Neural progenitor cell (in vitro differentiated cells): ENCODE measurements at places on chromosomes 5 and 9. TPM values are rescaled to one million over a fixed set of nuclear protein-coding genes. Genes with fewer than 3 reads are reported as not detected.

Gene NIPAL4
- not detected in 2 replicates for total RNA-seq

Gene RNF14
- total RNA-seq = 21.0 and 41.2 TPM in 2 replicates

Gene LPCAT1
- total RNA-seq = 76.5 and 108 TPM in 2 replicates

Gene KCNIP1
- total RNA-seq = 2.4 and 2.8 TPM in 2 replicates

Gene RFX3
- 24.8 and 39.6 TPM in 2 replicates for total RNA-seq

Gene CDH10
- total RNA-seq = 0.19 and 0.65 TPM in 2 replicates

Gene BARHL1
- total RNA-seq = 1.0 and 3.1 TPM in 2 replicates

Gene ADAMTS12
- total RNA-seq = 15.6 and 16.7 TPM in 2 replicates

Gene IL7R
- total RNA-seq = not detected in 2 replicates

DNA sequence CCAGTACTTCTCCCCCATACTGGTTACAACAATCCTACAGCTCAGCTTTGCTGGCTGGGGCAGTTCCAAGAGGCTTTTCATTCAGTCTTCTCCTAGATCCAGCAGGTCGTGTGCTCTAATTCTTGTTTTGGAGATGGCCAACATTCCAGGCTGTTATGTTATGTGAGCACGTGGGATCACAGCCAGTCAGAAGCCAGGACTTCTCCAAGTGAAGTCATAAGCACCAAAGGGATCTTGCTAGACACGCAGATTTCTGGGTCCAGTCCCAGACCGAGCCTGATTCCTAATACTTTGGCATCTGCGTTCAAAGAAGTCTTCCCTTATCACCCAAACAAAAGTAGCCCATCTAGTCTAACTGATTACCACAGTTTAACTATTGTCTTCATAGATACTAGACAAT is 1.4 kb upstream of the LARP1 start:
- H3K4me3 ChIP-seq = peak overlapping the region; percentile 36
- DNase-seq = peak; percentile 21
- H3K27ac ChIP-seq = no peak overlapping the region

GRCh38 chr5:127885176-127885575 is 182.0 kb downstream of the CCDC192 start:
- DNase-seq = no peak
- H3K36me3 ChIP-seq = no peaks in the 10 kb centered on the region
- H3K27ac ChIP-seq = no peak overlapping the region
- H3K4me3 ChIP-seq = no peak overlapping the region

GRCh38 chr9:89778100-89779090 is 173.6 kb downstream of the GADD45G start:
- no peaks in the 10 kb centered on the region for H3K36me3 ChIP-seq
- DNase-seq = no peak
- H3K27me3 ChIP-seq = no peaks in the 10 kb centered on the region
- no peak overlapping the region for H3K4me3 ChIP-seq

- H3K27ac ChIP-seq = no peak overlapping the region
- H3K27me3 ChIP-seq = no peaks in the 10 kb centered on the region
- no peaks in the 10 kb centered on the region for H3K36me3 ChIP-seq
- no peaks in the 10 kb centered on the region for H3K4me1 ChIP-seq
These were observed 14.7 kb upstream of the TMEM174 start for GRCh38 chr5:73158313-73158712.

DNA sequence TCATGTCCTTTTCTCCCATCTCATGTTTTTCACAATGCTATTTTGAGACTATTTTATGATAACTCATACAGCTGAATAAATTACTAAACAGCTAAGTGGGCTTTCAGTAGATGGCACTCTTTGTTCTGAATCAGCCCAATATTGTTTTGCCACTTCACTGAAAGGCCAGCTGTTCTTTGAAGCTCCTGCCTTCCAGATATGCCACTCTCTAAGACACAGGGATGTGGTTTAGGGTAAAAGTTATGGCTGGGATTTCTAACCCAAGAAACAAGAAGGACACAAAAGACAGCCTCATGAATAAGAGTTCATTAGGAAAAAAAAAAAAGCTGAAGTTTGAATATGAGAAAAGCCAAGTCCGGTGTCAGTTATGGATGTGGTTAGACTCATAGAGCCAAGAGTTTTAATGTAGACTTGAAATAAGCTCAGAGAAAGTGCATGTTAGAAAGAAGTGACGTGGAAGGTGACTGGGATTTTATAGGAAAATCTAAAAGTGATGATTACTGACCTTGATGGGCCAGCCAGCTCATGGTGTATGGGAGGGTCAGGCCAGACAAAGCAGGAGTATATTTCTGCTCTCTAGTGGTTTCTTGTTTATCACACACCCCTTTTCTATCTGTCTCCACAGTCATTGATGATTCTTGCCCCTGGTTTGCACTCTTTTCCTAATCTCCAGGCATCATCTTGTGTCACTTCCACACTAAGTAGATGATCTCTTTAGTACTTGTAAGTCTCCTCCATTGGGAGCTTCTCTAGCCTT is 488.5 kb downstream of the NR2F1-AS1 start:
- H3K4me1 ChIP-seq = no peaks in the 10 kb centered on the region
- no peak overlapping the region for H3K27ac ChIP-seq
- H3K4me3 ChIP-seq = no peak overlapping the region
- H3K36me3 ChIP-seq = no peaks in the 10 kb centered on the region
- DNase-seq = no peak

DNA sequence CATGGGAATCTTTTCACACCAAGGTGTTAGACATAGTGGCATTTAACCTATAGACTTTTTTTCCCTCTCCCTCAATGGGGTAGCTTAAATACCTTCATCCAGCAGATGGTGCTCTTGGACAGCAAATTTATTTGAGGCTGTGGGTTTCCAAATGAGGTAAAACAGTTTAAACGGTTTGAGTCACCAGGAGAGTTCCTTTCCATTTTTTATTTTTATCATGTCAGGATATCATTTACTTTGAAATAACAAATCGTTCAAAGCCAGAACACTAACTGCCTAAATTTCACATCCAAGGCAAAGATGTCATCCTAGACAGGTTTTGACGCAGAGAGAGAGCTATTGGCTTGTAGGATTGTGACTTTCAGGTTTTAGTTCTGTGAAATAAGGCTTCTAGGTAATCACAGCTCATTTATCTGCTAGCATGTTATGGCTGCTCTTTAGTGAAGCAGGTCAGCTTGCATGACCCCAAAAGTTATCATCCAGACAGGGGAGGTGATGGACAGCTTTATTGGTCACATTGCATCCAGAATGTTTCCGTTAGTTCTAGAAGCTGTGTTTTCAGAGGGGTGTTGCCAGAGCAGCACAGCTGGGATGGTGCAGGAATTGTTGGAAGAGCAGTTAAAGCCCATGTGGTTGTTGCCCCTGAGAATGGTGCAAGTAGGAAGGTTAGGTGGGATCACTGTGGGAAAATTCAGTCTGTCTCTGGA is 69.8 kb downstream of the KDM4C start:
- no peak overlapping the region for H3K27ac ChIP-seq
- DNase-seq = peak; percentile 73
- H3K36me3 ChIP-seq = no peaks in the 10 kb centered on the region

DNA sequence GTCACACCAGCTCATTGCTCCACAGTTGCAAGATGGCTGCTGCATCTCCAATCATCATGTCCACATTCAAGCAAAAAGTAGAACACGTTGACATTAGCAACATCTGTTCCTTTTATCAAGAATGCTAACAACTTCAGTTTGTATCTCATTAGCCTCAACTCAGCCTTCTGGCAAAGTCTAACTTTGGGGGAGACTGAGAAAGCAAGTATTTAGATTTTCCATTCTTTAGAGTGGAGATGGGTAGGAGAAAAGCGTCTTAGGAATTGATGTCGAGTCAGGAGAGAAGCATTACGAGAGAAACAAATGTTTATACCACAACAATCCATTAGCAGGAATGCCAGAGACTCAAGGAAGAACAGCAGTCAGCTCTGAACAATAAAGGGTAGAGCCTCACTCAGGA is 446.3 kb downstream of the ENC1 start:
- no peaks in the 10 kb centered on the region for H3K36me3 ChIP-seq
- H3K4me1 ChIP-seq = no peaks in the 10 kb centered on the region
- H3K27ac ChIP-seq = no peak overlapping the region
- H3K27me3 ChIP-seq = no peaks in the 10 kb centered on the region
- no peak for DNase-seq
- no peak overlapping the region for H3K4me3 ChIP-seq

DNA sequence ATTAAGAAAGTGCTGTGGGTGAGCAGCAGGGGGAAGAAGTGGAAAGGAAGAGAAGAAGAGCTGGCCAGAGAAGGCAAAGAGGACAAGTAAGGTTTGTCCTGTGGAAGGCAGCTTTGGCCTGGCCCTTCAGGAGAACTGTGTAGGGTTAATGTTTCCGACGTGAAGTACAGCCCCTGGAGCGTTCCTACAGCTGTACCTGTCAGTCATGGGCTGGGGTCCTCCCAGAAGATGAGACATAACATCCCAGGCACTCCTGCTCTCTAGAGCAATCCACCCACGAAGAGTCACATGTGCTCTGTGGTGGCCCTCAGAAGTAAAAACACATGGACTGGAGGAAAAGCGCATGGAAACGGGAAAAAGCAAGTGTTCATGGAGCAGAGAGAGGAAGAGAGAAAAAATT is 237.4 kb downstream of the CAAP1 start:
- no peaks in the 10 kb centered on the region for H3K27me3 ChIP-seq
- no peak overlapping the region for H3K27ac ChIP-seq
- H3K4me1 ChIP-seq = peaks cover 29% of the 10 kb centered on the region
- no peaks in the 10 kb centered on the region for H3K36me3 ChIP-seq
- DNase-seq = no peak
- no peak overlapping the region for H3K4me3 ChIP-seq

- H3K4me3 ChIP-seq = no peak overlapping the region
- no peaks in the 10 kb centered on the region for H3K36me3 ChIP-seq
- no peaks in the 10 kb centered on the region for H3K27me3 ChIP-seq
- H3K4me1 ChIP-seq = peaks cover 8% of the 10 kb centered on the region
- H3K27ac ChIP-seq = no peak overlapping the region
These were observed 333.8 kb upstream of the MPDZ start for GRCh38 chr9:13613296-13613695.

DNA sequence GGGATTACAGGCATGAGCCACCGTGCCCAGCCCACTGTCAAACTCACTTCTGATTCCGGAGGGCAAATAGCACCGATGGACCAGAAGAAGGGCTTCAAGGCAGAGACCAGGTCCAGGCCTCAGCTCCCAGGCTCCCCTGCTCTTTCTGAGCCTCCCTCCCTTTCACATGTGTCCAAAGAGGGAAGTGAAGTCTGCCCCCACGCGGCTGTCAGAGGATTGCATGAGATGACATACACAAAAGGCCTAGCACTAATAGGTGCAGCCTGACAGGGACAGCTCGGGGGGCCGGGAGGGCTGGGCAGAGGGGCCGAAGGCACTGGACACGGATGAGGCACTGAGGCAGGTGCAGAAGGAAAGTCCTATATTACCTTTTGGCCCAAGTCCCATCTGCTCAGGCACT is 16.1 kb downstream of the FBP1 start:
- DNase-seq = peak; percentile 70
- H3K27me3 ChIP-seq = no peaks in the 10 kb centered on the region
- H3K36me3 ChIP-seq = no peaks in the 10 kb centered on the region
- no peak overlapping the region for H3K4me3 ChIP-seq
- H3K27ac ChIP-seq = no peak overlapping the region

DNA sequence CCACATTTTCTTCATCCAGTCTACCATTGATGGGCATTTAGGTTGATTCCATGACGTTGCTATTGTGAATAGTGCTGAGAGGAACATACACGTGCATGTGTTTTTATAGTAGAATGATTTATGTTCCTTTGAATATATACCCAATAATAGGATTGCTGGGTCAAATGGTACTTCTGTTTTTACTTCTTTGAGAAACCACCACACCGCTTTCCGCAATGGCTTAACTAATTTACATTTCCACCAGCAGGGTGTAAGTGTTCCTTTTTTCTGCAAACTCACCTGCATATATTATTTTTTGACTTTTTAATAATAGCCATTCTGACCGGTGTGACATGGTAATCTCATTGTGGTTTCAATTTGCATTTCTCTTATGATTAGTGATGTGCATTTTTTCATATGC is 82.2 kb upstream of the RFX3 start:
- H3K4me3 ChIP-seq = no peak overlapping the region
- H3K4me1 ChIP-seq = no peaks in the 10 kb centered on the region
- H3K36me3 ChIP-seq = no peaks in the 10 kb centered on the region
- DNase-seq = no peak
- no peak overlapping the region for H3K27ac ChIP-seq

- DNase-seq = no peak
- no peak overlapping the region for H3K27ac ChIP-seq
- no peaks in the 10 kb centered on the region for H3K4me1 ChIP-seq
- H3K36me3 ChIP-seq = no peaks in the 10 kb centered on the region
- no peak overlapping the region for H3K4me3 ChIP-seq
These were observed 34.4 kb downstream of the DUSP1 start for GRCh38 chr5:172736508-172737135.

DNA sequence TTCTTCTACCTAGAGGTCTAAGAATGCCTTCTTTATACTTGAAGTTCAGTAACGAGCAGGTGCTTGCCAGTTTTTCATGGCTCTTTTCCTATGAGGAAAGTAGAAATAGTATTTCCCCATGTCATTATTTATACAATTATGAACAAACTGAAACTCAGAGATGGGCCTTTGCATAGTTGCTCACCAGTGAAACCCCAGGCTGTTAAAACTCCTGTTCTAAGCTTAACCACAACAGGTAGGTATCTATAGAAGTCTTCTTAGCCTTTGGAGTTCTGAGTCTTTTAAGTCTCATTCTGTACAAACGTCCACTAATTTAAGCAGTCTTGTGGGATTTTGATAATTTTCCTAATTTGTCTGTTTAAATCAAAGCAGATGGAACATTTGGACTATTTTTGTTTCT is 90.1 kb downstream of the STARD4 start:
- H3K4me1 ChIP-seq = no peaks in the 10 kb centered on the region
- no peak overlapping the region for H3K27ac ChIP-seq
- no peaks in the 10 kb centered on the region for H3K27me3 ChIP-seq
- no peak for DNase-seq
- H3K4me3 ChIP-seq = no peak overlapping the region

DNA sequence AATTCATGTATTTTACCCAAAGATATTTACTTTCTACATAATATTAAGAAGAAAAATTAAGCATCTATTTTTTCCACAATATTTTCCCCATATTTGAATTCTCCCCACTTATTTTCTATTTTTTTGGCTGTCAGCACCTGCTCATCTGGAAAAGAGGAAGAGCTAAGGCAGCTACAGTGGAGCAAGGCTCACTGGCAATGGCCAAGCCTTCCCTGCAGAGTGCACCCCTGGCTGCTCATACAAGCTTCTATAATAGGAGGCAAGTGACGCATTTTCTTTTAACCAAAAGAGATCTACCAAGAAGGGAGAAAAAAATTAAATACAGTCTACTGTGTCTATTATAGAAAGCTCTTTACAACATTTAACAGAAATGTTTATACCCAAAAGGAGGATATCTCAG is 72.5 kb downstream of the AUH start:
- no peak overlapping the region for H3K4me3 ChIP-seq
- no peaks in the 10 kb centered on the region for H3K4me1 ChIP-seq
- DNase-seq = no peak
- no peak overlapping the region for H3K27ac ChIP-seq
- no peaks in the 10 kb centered on the region for H3K27me3 ChIP-seq
- H3K36me3 ChIP-seq = no peaks in the 10 kb centered on the region

- no peak overlapping the region for H3K27ac ChIP-seq
- DNase-seq = no peak
- H3K36me3 ChIP-seq = no peaks in the 10 kb centered on the region
- no peak overlapping the region for H3K4me3 ChIP-seq
These were observed 35.5 kb downstream of the FBXO10 start for GRCh38 chr9:37540634-37541033.

GRCh38 chr9:122333169-122333808 is 37.5 kb upstream of the PTGS1 start:
- DNase-seq = no peak
- no peaks in the 10 kb centered on the region for H3K36me3 ChIP-seq
- H3K4me1 ChIP-seq = peaks cover 33% of the 10 kb centered on the region
- H3K27me3 ChIP-seq = peaks cover 5% of the 10 kb centered on the region

- H3K4me3 ChIP-seq = no peak overlapping the region
- no peak overlapping the region for H3K27ac ChIP-seq
- peak; percentile 12 for DNase-seq
- H3K4me1 ChIP-seq = peaks cover 20% of the 10 kb centered on the region
- no peaks in the 10 kb centered on the region for H3K27me3 ChIP-seq
- no peaks in the 10 kb centered on the region for H3K36me3 ChIP-seq
These were observed 501.5 kb downstream of the SPATA31D1 start for GRCh38 chr9:82490019-82490499.
